ENCODE measurements at places on chromosomes 5 and 9. TPM values are rescaled to one million over a fixed set of nuclear protein-coding genes. Genes with fewer than 3 reads are reported as not detected.

Gene NSD1
- total RNA-seq: 46.4 TPM

Gene SPARC
- 170 TPM for total RNA-seq

Gene SOHLH1
- not detected for total RNA-seq

Gene ELAVL2
- total RNA-seq: not detected

Gene OR1K1
- total RNA-seq: not detected

Gene AQP3
- 8.2 TPM for total RNA-seq

Gene DNAH5
- total RNA-seq: 12.5 TPM

Gene S1PR3
- total RNA-seq: 12.5 TPM

Gene ENTREP1
- total RNA-seq: 2.0 TPM

Gene GHR
- total RNA-seq: 30.3 TPM

Gene SPATA31A3
- total RNA-seq: not detected

Gene ARAP3
- 6.2 TPM for total RNA-seq

Gene TYRP1
- 2.9 TPM for total RNA-seq

Gene C5
- total RNA-seq: 7.6 TPM

Gene OGN
- total RNA-seq: 4.6 TPM

Gene SHC3
- total RNA-seq: 1.2 TPM

Gene CNTNAP3
- 12.3 TPM for total RNA-seq

Gene ARL14EPL
- total RNA-seq: not detected

Gene OCLN
- total RNA-seq: 32.6 TPM

Gene LIX1
- 1.8 TPM for total RNA-seq

Gene TRAF2
- 12.8 TPM for total RNA-seq

Gene PCDHGB4
- total RNA-seq: 0.29 TPM

Gene SH2D3C
- total RNA-seq: 5.1 TPM

Gene TEK
- 2.9 TPM for total RNA-seq

Gene HRH2
- 44.6 TPM for total RNA-seq

Gene TAF11L5
- not detected for total RNA-seq

Gene MUSK
- total RNA-seq: 15.4 TPM

Gene DBH
- total RNA-seq: not detected

Gene PTGR1
- total RNA-seq: 378 TPM

Gene MRRF
- total RNA-seq: 20.9 TPM

Gene TAL2
- not detected for total RNA-seq

Gene STPG3
- not detected for total RNA-seq

Gene PCDHB16
- total RNA-seq: 0.45 TPM

Gene AHRR
- total RNA-seq: 1.4 TPM

Gene DND1
- total RNA-seq: 1.4 TPM

Gene PRPF4
- 22.8 TPM for total RNA-seq

Gene PRRC1
- total RNA-seq: 39.3 TPM

Gene UGCG
- total RNA-seq: 42.6 TPM

Gene VCAN
- 33.8 TPM for total RNA-seq

Gene FLT4
- total RNA-seq: 6.4 TPM

Gene KLHL3
- 19.4 TPM for total RNA-seq

Gene SPINK6
- total RNA-seq: not detected

Gene MEIKIN
- total RNA-seq: not detected

Gene NUDT12
- total RNA-seq: 9.3 TPM
